ENCODE measurements at places on chromosomes 13 and 19.

GRCh38 chr13:98835156-98835555 lies 82.7 kb upstream of the SLC15A1 start:
- DNase-seq, result no peak

GRCh38 chr13:44801990-44802389 lies 187.3 kb downstream of the NUFIP1 start:
- no peak for DNase-seq

DNA sequence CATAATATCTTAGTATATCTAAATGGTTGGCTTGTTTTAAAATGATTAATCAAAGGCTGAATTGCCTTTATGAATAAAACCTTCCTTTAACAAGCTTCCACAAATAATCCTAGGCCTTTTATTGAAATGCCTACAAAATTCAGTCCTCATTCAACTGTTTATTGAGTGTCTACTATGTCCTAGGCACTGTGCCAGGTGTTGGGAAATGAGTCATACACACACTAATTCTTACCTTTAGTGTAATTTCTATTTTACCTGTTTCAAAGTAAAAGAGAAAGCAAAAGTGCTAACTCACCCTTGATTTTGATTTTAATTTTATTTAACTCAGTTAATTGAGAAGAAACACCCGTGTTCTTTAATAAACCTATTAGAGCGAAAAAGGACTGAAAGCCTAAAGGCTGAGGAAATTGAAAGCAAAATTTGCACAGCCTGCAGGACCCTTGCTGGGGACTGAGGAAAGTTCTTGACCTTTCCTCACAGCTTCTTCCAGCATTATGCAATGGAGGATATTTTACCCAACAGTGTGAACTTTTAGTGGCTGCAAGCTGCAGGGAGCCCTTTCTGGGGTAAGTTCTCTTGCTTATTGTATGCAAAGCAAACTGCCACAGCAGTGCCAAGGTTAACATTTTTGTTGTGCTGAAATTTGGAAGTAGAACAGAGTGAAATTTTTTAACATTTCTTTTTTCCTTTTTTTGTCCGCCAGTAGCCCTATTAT lies 83.1 kb downstream of the B3GLCT start:
- no peak for DNase-seq

GRCh38 chr19:47776568-47776967 lies 1.9 kb upstream of the SELENOW start:
- DNase-seq, result no peak
